ENCODE measurements at places on chromosomes 7 and 10.

DNA sequence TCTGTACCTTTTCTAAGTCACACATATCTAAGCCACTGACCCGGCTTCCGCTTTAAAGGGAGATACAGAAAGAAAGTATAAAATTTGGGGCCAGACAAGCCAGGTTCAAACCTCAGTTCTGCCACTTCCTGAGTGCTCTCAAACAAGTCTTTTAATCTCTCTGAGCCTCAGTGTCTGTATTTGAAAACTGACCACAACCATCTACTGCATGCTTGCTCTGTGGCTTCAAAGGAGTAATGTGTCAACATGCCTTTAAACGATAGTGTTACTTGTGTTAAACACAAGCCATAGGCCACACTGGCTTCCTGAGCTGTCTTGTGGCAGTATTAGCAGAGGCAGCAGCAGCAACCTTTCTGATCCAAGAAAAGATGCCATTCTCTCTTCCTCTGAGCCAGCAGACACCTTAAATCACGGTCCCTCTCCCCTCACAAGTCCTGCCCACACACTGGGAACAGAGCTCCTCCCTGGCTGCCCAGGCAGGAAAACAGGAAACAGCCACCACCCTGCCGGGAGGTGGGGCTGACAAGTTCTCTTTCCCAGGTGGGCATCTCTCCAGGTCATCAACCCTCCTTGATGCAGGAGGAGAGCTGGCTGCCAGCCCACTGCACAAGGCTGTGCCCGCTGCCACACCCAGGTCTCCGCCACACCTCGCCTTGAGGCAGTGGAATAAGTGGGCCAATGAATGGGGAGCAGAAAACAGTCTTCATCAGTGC is 10.7 kb downstream of the HIP1 start:
- DNase-seq = no peak

DNA sequence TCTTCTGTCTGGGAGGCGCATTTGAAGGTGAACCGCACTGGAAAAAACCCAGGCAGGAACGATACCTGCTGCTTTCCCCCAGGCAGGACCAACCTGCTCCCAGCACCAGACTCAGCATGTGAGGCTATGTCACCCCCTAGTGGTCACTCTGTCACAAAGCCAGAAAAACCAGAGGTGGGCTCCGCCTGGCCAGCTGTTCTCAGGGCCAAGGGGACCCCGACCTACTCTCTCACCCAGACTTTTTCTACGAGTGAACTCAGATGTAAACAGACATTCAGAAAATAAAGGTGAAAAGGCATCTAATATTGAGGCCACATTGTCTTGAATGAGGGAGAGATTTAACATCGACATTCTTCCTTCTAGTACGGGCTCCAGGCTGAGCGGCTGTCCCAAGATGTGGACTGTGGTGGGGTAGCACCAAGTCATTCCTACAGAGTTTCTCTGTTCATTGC is 117.3 kb downstream of the PRKAG2 start:
- DNase-seq = no peak

- no peak for DNase-seq
Measured at GRCh38 chr10:76581506-76582256, 1055.9 kb downstream of the KCNMA1 start.

DNA sequence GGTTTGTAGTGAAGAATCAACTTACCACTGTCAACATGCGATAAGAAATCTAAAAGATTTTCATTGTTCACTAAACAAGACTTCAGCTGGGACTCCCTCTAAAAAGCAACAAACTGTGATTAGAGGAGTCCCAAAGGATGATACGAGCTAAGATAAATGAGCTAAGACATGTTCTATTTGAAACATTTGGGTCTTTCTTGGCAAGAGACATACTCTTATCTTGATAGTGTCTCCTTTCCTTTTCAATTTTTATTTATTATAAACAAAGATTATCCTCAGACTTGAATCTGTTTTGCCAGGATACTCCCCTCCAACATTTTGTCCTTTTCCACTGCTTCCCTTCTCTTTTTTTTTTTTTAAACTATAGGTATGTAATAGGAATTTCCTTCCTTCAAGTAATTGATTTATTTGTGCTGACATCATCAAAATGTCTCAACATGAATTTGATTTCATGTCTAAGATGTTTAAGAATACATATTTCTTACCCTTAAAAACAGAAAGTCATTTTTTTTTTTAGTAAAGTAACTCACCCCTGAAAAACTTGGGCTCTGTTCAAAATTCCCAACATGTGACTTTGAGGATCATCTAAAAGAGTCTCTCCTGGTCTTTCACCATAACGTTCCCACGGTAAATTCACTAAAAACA is 158.4 kb upstream of the NRP1 start:
- no peak for DNase-seq

DNA sequence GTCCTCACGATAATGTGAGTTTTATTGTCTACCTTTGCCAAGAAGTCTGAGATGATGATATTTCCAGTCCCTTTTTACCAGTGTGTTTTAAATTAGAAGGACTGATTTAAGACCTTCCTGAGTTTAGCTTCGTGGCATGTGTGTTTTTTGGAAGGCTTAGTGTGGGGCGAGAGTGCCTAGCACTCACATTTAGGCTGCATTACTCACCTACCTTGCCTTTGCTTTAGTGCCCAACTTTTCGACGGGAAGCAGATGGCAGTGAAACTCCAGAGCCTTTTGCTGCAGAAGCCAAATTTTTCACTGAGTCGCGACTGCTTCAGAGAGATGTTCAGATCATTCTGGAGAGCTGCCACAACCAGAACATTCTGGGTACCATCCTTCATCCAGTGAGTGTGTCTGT is 50.9 kb downstream of the SND1 start:
- no peak for DNase-seq

DNA sequence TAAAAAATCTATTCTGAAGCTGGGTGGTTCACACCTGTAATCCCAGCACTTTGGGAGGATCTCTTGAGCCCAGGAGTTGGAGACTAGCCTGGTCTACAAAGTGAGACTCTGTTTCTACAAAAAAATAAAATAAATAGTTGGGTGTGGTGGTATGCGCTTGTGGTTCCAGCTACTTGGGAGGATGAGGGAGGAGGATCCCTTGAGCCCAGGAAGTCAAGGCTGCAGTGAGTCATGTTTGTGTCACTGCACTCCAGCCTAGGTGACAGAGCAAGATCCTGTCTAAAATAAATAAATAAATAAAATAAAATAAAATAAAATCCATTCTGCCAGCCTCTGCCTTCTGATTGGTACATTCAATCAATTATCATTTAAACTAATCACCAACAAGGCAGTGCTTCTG is 17.5 kb downstream of the ZNF33A start:
- no peak for DNase-seq

GRCh38 chr7:55171157-55171556 is 152.3 kb downstream of the EGFR start:
- no peak for DNase-seq

DNA sequence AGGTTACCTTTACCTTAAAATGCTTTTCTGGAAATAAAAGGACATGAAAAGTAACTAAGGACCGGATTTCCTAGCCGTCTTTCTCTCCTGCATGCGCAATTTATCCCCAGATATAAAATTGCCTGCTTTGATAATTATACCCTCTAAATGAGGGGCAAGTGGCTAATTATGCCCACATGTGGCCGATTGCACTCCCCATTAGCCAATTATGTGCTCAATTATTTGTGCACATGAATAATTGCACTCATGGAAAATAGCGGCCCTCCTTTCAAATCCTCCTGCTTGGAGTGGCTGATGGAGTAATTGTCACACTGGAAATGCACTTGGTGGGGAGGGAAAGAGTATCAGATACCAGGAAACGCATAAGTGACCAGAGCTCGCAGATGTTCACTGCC is 66.4 kb upstream of the ATRNL1 start:
- DNase-seq = no peak

DNA sequence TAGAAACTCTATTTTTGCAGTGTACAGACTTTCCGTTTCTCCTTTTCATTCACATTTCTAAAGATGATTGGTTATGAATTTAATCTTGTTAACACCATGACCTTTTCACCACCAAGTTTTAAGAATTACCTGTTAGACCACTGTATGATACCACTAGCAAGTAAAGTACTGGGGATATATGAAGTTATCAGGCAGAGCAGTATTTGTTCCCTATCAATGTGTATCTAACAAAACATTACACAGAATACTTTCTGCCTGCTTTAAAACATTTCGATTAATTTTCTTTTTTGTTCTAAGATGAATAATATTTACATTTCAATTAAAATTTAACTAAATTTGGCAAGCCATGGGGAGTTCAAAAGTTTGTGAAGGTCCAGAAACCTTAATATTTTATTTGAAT is 49.9 kb upstream of the AHR start:
- DNase-seq = no peak

DNA sequence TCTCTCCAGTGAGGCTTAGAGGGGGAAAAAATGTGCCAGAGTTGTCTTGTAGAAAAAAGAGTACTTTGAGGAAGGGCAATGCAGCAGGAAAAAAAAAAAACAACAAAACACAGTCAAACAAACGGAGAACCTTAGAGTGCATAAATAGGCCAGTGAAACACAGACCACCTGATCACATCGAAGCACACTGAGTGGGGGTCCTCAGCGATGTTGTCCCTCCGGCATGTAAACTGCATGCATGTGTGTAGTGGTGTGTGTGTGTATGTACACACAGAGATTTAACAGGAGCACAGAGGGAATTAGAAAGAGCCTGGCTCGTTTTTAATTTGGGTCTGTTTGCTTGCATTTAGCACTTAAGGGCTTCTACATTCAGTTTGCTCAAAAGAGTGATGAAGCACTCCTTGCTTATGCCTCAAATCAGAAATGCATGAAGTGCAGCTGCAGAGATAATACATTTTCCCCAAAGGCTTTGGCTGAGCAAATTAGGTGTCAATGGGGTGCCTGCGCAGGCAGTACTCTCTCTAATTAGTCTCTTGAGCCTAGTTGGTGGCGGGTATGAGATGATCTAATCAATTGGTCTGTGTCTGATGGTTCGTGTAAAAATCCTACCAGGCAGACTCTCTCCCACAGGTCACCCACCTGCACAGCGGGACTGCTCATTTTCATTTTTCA is 62.7 kb upstream of the FZD1 start:
- DNase-seq = no peak

DNA sequence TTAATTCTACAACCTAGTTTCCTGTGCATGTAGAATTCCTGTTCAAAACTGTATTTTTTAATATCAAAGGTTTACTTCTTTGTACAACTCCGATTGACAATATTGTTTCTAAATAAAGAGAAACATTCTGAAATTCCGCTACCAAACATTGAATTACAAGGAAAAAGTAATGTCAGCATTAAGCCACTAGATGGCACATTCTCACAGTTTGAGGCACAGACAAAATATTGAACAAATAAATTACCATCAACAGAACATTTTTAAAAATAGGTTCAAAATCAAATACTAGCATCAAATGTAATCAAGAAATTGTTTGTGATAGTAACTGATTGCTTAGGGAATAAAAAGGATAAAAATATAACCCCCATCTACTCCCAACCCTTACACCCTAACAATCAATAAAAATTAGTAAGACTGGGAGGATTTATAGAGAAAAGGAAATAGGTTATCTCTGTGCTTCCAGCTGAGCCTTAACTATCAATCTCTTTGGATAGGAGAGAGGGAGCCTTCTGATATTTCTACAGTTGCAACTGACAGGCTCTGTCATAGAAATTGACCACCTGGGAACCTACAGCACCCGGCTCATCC is 86.6 kb upstream of the C7orf33 start:
- no peak for DNase-seq

- no peak for DNase-seq
Measured at GRCh38 chr7:31096877-31097258, 44.8 kb downstream of the ADCYAP1R1 start.

GRCh38 chr10:997266-998022 is 9.2 kb downstream of the GTPBP4 start:
- no peak for DNase-seq

DNA sequence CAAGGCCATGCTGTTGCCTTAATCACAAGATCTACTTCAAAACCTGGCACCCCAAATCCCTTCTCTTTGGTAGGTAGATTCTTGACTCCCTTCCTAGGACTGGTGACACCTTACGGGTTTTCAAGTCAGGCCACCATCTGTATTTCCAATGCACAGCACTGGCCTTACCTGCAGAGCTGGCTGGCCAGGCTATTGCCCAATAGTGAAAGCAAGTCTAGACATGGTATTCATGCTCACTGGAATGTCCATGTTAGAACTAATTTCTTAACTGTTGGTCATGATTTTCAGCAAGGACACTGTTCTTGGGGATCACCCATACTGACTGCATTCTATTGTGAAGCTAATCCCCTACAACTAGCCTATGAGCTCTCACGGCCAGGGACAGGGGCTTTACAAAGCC is 313.1 kb upstream of the RNF32 start:
- no peak for DNase-seq

DNA sequence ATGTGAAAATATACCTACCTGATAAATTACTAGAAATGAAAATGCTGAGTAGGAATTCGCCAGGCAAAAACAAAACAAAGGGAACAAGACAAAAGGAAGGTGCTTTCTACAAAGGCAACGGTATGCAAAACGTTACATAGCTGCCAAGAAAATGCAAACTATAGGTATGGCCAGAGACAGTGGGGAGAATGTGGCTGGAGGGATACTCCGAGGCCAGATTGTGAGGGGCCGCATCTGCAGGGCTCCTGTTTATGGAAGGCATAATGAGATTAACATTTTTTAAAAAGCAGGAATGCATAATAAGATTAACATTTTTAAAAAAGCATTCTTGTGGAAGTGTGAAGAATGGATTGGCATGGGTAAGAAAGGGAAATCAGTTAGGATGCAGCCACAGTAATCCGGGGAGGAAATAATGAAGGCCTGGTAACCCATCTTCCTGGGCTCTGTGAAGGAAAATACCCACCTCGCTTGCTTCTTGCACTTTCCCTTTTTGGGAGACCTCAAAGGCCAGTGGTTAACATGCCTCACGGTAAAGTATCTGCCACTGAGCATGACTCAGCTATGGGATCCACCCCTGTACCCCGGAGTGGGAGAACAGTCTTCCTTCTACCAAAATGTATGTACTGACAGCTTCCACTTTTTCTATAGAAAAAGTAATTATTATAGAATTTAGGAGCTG is 145.8 kb upstream of the LRRN3 start:
- no peak for DNase-seq

DNA sequence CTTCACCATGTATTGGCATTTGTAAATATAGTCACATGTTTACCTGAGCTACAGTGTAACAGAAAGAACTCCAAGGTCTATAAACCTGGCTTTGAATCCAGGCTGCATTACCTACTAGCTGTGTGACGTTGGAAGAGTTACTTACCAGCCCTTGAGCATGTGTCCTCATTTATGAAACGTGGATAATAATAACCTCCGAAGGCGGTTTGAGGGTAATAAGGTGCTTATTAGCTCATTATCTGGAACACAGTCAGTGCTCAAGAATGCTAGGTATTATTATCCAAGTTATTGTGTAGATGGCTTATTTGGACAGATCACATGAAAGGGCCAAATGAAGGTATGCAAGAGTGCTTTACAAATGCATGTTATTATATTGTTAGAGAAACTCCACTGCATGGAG is 64.9 kb downstream of the SEC23IP start:
- no peak for DNase-seq

- DNase-seq = no peak
Measured at GRCh38 chr7:99739699-99740572, 4.9 kb upstream of the CYP3A7 start.

GRCh38 chr10:6072215-6072934 is 10.2 kb upstream of the IL2RA start:
- no peak for DNase-seq
